ENCODE measurements at places on chromosomes 1 and 21.
A peak's percentile ranks its signal among the peaks of the same experiment; 100 is the strongest.

GRCh38 chr21:34019402-34019801 lies 54.0 kb upstream of the MRPS6 start:
- DNase-seq = no peak

- peak; percentile 28 for DNase-seq
These were observed 112.5 kb upstream of the PAXBP1 start for GRCh38 chr21:32884062-32884461.

DNA sequence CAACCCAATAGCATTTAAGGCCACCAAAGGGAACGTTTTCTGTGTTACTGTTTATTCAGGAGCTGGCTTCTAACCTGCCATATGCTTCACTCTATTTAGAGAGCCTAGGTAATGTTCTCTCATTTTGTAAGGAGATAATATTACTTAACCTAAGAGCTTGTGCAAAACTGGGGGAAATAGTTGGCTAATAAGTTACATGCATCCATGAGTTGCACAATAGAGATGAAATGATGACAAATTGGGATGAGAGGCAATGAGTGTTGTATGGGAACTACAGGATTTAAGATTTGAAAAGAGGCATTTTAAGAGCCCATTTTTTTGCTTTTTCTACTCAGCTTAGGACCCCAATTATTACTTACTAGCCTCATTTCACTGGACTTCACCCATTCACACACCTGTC lies 151.0 kb downstream of the ST6GALNAC3 start:
- DNase-seq = no peak

- no peak for DNase-seq
These were observed 259.3 kb upstream of the CACYBP start for GRCh38 chr1:174740249-174740968.

DNA sequence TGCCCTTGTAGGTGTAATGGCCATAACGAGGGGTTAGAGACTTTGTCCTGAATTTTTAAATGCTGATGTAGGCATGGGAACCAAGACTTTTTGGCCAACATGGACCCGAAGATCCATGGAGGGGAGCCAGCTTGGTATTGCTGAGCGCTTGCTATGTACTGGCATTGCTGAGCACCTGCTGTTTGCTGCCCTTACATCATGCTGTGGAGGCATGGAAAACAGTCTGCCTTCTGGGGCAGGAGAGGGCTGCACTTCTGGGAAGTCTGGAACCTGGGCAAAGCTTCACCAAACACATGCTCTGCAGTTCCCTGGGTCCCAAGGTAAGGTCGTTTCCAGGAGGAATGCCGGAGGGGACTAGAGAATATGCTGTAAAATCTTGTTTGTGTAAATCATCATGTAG lies 86.3 kb upstream of the CNIH3 start:
- DNase-seq = no peak

DNA sequence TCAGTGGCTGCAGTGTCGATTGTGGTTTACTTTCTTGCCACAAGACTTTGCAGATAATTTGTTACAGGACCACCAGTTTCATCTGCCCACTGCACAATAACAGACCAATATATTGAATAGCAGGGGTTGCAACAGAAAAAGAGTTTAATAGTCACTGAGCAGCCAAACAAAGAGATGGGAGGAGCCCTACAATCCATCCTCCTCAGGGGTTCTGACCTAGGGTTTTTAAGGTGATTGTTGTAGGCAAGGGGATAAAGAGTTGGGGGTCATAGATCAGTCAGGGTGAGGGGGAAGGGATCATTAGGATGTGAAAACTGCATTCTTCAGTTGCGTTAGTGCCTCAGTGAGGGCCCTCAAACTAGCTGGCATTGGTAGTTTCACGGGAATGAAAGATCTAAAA lies 110.7 kb upstream of the OLFM3 start:
- no peak for DNase-seq

GRCh38 chr1:12764016-12764415 lies 9.5 kb upstream of the PRAMEF12 start:
- DNase-seq = no peak

GRCh38 chr1:94259635-94260289 lies 22.4 kb upstream of the ARHGAP29 start:
- no peak for DNase-seq

GRCh38 chr21:18744840-18745239 lies 341.3 kb upstream of the TMPRSS15 start:
- no peak for DNase-seq

DNA sequence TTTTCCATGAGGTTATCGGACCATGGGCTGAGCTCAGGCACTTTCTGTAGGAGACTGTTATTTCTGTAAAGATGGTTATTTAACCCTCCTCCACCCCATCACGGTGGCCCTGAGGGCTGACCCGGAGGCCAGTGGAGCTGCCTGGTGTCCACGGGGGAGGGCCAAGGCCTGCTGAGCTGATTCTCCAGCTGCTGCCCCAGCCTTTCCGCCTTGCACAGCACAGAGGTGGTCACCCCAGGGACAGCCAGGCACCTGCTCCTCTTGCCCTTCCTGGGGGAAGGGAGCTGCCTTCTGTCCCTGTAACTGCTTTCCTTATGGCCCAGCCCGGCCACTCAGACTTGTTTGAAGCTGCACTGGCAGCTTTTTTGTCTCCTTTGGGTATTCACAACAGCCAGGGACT lies 2.6 kb upstream of the CCDC28B start:
- DNase-seq = no peak

GRCh38 chr1:55725378-55725777 lies 510.2 kb upstream of the USP24 start:
- no peak for DNase-seq

DNA sequence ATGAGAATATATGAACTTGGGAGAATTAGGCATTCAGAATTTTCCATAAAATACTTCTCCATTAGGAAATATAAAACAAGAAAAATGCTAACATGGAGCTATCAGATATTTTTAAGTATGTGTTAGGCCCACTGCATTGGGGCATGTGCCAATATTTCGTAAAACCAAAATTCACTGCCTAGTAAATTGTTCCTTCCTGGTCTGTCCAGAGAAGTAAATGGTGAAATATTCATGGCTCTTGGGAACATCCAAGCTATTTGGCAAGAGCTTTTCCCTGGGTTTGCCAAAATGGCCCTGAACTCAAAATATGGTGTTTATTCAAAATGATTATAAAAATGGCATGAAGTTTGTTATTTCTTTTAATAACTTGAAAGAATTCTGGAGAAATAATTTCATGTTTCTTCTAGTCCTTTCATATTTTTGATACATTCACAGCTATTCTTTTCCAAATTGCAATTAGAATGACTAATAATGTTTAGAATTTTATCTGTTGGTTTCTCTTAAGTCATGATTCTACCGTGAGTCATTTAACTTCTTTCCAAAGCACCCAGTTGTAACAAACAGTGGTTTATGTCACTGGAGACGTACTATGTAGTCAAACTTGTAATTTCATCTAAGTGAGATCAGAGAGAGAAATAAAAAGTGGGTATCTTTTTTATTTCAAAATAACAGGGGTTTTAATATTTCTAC lies 25.7 kb upstream of the SLC19A2 start:
- DNase-seq = no peak

DNA sequence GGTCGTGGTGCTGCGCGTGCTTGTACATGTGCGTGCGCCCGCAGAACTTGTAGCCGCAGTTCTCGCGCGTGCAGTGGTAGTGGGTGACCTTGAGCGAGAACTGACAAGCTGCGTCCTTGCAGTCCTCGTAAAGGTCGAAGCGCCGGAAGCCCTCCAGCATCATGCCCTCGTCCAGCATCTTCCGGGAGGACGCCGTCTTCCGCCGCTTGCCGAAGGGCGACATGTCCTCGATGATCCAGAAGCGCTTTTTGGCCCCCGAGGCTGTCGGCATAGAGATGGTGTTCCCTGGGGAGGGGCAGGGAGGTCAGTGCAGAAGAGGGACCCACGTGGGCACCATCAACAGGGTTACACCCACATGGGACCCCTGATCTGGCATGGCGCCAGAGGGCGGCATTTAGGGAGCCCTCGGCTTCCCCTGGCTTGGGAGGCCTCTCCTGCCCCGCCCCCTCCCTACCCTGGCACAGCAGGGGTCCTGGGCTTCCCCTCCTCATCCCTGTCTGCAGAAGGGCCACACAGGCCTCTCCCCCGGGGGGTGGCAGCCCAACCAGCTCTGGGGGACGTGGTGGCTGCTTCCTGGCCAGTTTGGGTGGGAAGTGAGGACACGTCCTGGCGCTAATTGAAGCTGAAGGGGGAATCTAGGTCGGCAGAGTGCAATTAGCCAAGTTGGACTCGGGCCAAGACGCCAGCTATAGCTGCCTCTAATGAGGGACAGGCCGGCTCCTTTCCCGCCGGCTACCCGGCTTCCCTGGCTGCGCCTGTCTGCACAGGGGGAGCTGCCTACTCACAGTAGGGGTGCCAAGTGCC lies 156.5 kb downstream of the CASZ1 start:
- peak; percentile 35 for DNase-seq

DNA sequence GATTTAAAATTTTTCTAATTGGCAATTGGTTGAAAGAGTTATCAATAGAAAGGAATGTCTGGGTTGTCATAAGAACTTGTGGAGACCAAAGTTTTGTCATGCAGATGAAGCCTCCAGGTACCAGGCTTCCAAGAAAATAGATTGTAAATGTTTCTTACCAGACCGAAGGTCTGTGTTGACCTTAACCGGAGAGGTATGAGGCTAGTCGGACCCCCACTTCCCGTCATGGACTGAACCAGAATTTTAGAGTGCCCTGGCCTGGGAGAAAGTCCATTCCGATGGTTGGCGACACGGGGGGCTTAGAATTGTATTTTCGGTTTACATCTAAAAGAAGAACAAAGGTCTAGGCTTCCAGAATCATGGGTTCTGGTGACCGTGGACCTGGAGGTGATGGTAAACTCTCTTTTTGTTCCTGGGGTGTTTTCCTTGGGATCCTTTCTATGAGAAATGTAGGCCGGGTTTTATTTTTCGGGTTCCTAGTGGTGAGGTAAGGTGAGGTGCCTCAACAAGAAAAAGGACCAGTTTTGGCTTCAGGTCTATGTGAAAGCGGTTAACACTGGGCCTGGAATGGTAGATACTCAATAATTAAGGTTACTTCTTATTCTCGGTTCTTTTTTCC lies 405 bp upstream of the UHMK1 start:
- DNase-seq = no peak

GRCh38 chr1:11615090-11615489 lies 39.1 kb downstream of the FBXO2 start:
- no peak for DNase-seq

DNA sequence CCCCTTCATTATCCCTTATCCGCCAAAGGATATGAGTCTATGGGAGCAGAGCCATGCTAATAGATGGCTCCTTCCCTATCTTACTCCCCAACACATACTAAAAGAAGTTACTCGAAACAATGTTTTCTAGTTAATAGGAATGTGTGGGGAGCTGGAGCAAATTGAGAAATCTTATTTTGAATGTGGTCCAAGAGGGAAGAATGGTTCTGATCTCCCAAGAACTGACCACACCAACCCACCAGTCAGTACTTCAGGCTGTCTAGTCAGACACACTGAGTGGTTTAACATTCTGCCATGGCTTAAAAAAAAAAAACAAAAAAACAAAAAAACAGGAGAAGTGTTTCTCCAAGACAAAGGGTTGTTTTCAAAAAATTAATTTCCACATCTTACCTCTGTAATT lies 31.5 kb upstream of the DNASE2B start:
- no peak for DNase-seq

DNA sequence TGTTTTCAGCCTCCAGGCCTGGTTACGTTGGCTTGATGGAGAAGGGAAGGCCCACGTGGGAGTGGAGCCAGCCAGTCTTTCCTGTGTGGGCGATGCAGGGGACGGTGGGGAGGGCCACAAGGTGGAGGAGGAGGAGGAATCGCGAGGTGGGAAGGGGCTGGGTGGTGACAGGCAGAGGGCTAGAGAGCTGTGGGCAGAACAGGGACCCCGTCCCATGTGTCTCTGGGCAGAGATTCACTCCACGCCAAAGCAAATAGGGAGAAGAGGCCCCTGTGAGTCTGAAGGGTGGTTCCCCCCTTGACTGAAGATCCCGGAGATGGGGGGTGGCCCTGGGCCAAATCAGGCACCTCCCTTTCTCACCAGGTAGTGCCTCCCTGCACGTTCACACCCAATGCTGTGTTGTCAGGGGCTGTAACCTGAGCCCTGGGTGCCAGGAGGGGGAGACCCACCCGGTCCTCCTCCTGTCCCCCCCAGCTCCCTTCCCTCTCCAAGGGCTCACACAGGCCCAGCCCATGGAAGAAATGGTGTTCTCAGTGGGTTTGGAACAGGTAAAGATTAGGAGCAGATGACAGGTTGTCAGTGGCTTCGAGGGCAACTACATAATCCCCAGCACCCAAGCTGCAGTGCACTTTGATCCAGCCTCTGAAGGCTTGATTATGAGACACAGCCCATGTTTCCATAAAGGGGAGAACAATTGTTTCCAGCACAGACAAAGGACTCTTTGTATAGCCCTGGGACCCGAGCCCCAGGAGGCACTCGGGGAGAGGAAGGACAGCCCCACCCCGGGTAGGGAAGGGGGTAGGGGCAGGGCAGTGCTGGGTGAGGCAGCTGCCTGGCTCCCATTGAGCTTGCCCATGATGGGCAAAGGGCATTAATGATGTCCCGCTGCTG lies 37.7 kb upstream of the GPR37L1 start:
- peak; percentile 8 for DNase-seq

DNA sequence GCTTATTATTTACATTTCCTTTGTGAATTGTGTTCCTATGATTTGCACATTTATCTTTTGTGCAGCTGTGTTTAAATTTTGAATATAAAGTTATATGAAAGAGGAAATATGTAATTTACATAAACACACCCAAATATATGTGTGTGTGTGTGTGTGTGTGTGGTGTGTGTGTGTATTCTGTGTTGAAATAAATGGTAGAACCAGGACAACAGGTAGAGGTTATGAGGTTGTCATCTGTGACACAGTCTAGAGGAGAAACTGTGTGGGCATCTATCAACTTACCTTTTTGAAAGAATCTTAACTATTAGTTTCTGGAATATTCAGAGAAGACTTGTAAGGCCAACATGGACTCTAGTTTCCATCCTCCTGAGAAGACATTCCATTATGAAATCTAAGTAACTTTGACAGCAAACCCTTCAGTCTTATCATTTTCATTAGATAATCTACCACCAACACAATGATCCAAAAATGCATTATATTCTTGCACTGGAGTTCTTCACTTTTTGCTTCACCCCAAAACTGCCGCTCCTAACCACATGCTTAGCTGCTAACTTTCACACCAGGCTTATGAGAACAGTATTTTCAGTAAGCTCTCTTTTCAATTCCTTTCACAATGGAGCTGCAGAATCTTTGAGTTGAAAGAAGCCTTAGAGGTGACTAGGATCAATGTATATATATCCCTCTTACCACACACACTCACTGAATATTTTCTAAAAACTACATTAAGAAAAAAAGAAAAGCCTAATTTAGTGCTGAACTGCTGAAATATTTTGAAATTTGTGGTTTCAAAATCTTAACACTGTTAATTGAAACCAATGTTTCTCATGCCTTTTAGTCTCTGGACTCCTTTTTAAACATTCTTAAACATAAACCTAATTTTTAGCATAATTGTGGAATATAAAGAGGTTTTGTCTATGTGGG lies 21.8 kb downstream of the PTPRC start:
- no peak for DNase-seq

- DNase-seq = peak; percentile 22
These were observed 34.5 kb downstream of the OR10R2 start for GRCh38 chr1:158506369-158506987.
